ENCODE measurements at places on chromosomes 2 and 18. TPM values are rescaled to one million over a fixed set of nuclear protein-coding genes. Genes with fewer than 3 reads are reported as not detected.

Gene ASXL3
- 1.4 TPM for total RNA-seq

GRCh38 chr18:47953471-47953931 is 23.0 kb upstream of the SMAD2 start:
- peak; percentile 79 for DNase-seq

GRCh38 chr2:221501883-221502269 is 70.2 kb downstream of the EPHA4 start:
- no peak for DNase-seq

- DNase-seq, result no peak
Measured at GRCh38 chr18:666177-666576, 8.7 kb downstream of the TYMS start.

- no peak for DNase-seq
Measured at GRCh38 chr2:102091121-102091520, 51.4 kb upstream of the IL1R1 start.

GRCh38 chr18:32922951-32923430 is 150.2 kb upstream of the KLHL14 start:
- DNase-seq, result no peak

GRCh38 chr2:34121076-34121475 is 522.0 kb upstream of the FAM98A start:
- no peak for DNase-seq

Measured in kidney epithelial cell (primary cell).